Adrenal gland (tissue), 19 donors: ENCODE measurements at places on chromosomes 11 and 22. TPM values are rescaled to one million over a fixed set of nuclear protein-coding genes. Genes with fewer than 3 reads are reported as not detected.

DNA sequence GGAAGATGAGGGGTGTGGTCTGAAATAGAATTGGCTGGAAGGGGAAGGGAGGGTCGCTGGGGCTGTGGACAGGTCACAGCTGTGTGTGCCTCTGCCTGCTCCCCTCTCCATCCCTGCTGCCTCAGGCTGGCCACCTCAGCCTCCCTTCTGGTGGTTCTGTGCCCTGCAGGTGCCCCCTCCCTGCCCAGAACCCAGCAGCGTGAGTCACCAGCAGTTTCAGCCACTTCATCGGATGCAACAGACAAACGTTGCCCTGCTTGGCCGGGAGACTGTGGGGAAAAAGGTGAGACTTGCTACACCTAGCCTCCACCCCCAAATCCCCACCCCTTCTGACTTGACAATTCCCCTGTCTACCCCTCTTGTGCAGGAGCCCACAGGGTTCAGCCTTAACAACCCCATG lies 21.8 kb upstream of the LRRC10B start:
- DNase-seq = no peak

GRCh38 chr11:88354912-88355311 lies 17.4 kb upstream of the CTSC start:
- no peak for DNase-seq

DNA sequence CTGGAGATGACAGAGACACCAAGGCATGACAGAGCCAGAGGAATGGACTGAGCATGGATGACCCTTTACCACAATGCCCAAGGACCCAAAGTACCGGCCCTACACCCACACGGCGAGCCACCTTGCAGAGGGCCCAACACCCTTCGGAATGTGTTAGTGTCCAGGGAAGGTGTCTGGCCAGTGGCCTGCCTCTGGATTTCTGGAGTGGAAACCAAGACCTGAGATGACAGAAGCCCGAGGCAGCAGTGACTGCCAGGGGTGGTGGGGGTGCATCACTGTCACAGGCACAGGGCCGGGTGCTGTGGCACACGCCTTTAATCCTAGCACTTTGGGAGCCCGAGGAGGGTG lies 28.7 kb downstream of the PDGFB start:
- DNase-seq = no peak

- DNase-seq = no peak
Observed at GRCh38 chr22:39994041-39994565, 651 bp upstream of the FAM83F start.

Gene TENM4
- total RNA-seq = 8.7 TPM

Gene CFL1
- total RNA-seq = 610 TPM

DNA sequence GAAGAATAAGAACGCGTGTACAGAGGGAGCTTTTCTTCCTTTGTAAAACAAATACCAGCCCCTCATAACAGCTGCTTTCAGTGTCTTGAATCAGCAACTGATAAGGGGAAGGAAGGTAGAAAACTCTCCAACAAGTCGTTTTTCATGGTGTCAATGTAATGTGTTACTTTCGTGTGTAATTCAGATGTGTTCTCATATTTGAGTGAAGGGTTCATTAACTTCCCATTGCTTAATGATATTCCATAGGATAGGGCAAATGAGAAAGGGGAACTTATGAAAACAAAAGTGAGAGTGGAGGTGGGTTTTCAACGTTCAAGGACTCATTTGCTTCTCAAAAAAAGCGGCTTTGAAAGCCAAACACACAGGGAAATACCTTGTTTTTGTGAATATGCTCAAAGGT lies 452.1 kb downstream of the NTM start:
- DNase-seq = no peak
